Liver (tissue), 10 donors: ENCODE measurements at places on chromosomes 7 and 10. TPM values are rescaled to one million over a fixed set of nuclear protein-coding genes. Genes with fewer than 3 reads are reported as not detected.

DNA sequence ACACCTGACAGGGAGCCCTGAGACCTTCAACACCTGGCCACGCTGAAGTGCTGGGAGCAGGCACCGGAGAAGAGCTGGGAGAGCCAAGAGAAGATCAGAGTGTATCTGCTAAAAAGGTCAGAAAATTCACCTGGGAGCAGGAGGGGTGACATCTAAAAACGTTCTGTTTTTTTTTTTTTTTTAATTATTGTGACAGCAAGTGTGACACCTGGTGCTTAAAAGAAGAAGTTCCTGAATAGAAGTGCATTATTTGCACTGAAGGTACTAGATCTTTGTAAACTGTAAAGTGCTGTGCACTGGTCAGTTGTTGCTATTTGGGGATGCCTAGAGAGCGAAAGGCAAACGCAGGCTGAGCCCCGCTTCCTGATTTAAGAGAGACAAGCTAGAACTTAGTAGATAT, 422.0 kb downstream of the PLXNA4 start:
- no peak for DNase-seq

DNA sequence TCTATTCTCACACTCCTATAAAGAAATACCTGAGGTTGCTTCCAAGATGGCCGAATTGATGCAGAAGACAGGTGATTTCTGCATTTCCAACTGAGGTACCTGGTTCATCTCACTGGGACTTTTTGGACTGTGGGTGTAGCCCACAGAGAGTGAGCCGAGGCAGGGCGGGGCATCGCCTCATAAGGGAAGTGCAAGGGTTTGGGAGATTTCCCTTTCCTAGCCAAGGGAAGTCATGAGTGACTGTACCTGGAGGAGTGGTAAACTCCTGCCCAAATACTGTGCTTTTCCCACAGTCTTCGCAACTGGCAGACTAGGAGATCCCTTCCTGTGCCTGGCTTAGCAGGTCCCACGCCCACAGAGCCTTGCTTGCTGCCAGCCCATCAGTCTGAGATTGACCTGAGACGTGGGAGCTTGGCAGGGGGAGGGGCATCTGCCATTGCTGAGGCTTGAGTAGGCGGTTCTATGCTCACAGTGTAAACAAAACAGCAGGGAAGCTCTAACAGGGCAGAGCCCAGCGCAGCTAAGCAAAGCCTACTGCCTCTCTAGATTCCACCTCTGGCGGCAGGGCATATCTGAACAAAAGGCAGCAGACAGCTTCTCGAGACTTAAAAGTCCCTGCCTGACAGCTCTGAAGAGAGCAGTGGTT, 152.2 kb downstream of the ARL4A start:
- DNase-seq = no peak

- no peak for DNase-seq
Observed at GRCh38 chr7:149010451-149010850, 17.9 kb downstream of the PDIA4 start.

GRCh38 chr7:34165927-34166550, 260.7 kb downstream of the BMPER start:
- DNase-seq = no peak

DNA sequence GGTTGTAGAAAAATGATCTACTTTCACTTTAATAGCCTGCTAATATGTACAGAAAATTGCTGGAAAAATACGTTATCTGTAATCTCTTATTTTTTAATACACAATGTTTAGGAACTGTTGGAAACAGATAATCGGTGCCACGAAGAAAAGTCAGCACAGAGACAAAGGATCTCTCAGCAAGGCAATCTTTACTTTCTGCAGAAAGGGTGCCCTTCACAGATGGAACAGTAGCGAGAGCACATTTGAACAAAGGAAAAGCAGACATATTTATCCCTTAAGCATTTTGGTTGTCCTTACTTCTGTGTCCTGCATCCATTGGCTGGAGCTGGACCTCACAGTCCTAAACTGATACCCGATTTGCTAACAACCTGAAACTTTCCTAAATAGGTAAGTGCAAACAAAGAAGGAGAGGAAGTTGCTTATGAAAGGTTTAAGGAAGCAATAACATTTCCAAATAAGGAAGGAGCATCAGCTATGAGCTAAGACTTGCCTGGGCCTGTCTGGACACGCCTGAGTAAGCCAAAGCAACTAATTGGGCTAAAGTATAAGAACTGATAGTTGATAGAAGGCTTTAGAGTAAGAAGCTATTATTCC, 640.0 kb downstream of the SH2D4B start:
- DNase-seq = no peak

DNA sequence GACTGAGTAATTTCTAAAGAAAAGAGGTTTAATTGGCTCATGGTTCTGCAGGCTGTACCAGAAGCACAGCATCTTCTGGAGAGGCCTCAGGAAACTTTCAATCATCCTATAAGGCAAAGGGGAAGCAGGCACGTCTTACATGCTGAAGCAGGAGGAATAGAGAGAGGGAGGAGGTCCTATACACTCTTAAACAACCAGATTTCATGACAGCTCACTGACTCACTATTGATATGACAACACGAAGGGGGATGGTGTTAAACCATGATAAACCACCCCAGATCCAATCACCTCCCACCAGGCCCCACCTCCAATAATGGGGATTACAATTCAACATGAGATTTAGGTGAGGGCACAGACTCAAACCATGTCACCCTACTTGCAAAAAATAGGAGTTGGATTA, 201.5 kb downstream of the CDK14 start:
- DNase-seq = no peak

- no peak for DNase-seq
Observed at GRCh38 chr10:65419629-65420028, 1506.2 kb upstream of the LRRTM3 start.

DNA sequence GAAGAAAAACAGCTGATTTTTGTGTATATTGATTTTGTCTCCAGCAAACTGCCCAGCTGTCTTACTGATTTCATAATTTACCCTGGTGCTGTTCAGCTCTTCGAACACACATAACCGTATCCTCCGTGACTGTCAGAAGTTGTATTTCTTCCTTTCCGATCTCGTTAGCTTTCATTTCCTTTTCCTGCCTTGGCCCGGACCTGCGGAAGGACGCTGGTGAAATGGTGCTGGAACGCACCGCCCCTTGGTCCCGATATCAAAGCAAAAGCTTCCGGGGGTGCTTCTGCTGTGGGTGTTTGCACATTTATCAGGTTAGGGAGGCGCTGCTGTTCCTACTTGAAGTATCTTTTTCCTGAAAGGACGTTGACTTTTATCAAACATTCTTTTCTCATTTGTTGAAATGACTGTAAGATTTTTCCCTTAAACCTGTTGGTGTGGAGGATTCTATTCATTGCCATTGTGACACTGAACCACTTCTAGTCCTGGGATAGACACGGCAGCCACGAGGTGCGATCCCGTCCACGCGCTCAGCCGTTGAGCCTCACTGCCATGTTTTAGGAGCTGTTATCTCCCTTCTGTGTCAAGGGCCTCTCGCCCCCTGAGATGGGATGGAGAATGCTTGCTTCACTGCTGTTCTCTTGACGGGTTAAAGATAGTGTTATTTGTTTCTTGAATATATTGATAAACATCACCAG, 72.6 kb downstream of the FOXL3 start:
- no peak for DNase-seq

DNA sequence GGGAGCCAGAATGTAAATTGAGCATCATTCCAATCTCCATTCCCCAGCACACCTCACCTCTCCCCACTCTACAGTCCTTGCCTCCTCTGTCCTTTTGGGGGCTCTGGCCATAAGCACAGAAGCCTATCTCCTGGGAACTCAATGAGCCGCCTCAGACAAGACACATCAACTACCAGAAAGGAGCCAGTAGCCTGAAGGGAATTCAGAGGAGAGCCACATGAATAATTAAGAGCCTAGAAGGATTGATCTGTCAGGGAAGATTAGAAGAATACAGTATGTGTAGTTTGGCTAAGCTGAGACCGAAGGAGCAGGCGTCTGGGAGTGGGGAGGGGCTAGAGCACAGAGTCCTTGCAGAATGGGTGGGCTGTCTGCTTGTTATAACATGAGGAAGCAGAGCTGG, 31.2 kb downstream of the FRMD4A start:
- DNase-seq = no peak

GRCh38 chr7:8921807-8922206, 488.4 kb downstream of the NXPH1 start:
- no peak for DNase-seq

DNA sequence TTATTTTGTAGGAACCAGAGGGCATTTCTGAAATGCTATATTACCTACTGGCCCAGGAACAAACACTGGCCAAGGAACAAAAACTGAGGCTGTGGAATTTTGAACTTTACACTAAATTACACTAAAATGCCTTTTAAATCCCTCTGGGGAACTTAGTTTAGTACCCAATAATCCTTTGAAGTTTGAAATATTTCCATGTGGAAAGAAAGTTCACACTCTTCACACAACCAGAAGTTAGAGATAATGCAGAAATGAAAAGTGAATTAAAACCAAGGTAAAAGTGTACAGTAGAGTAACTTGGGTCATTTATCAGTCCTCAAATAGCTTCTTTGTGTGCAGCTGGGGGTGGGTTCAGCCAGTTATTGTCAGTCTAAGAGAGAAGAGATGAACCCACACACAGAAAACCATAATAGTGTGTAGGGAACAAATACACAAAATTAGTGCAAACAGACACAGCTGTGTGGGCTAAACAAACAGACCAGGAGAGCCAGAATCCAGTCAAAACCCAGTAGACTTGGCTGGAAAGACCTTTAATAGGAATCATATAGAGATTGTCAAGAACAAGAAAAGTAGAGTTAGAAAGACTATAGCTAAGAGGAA, 46.5 kb upstream of the DGKI start:
- no peak for DNase-seq

- peak; percentile 34 for DNase-seq
Observed at GRCh38 chr10:74824184-74824899, 2.1 kb upstream of the KAT6B start.

- no peak for DNase-seq
Observed at GRCh38 chr7:50153148-50153547, 60.1 kb upstream of the ZPBP start.

DNA sequence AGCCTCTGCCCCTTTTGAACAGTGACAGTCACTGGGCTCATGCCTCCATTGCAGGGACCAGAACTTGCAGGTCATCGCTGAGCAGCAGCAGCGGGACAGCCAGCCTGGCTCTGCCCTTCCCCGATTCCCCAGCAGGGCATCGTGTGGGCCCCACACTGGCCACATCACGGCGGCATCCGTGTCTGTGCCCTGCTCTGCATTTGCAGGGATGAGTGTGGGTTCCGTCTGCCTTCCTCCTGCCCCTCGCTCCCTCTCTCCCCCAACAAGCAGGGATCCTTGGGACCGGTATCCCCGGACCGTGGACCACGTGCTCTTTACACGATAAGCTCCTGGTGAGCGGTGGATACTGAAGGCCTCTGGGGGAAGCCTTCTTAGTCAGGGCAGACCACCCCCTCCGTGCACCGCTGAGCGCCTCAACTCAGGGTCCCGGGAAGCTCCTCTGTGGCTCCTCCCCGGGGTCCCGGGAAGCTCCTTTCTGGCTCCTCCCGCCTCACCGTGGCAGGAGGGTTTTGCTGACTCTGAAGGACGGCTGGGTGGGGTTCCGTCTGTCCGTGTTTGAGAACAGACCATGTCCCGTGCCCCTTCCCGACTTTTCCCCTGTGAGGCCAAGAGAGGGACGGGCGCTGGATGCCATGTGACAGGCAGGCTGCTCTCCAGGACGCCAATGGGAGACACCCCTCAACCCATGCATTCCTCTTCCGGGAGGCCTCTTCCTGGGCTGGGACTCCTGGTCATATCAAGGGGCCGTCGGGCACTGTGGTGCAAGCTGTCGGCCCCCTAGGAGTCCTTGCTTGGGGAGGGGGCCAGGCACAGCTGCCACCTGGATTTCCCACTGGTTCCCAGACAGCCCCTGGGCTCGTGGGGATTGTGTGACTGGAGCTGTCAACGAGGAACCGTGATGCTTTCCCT, 23.5 kb upstream of the NKX6-2 start:
- no peak for DNase-seq

DNA sequence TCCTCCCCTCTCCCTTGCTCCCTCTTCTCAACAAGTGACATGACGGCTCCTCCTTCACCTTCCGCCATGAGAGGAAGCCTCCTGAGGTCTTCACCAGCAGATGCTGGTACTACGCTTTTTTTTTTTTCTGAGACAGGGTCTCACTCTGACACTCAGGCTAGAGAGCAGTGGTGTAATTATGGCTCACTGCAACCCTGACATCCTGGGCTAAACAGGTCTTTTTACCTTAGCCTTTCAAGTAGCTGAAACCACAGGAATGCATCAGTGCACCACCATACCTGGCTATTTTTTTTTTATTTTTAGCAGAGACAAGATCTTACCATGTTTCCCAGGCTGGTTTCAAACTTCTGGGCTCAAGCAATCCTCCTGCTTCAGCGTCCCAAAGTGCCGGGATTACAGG, 43.6 kb downstream of the MDH2 start:
- no peak for DNase-seq

GRCh38 chr10:32516567-32517495, 70.9 kb downstream of the CCDC7 start:
- DNase-seq = no peak

- DNase-seq = no peak
Observed at GRCh38 chr7:135160098-135160857, 10.2 kb downstream of the CYREN start.

- DNase-seq = no peak
Observed at GRCh38 chr10:20494474-20494873, 402.6 kb downstream of the NEBL start.

GRCh38 chr10:26169466-26169865, 47.1 kb upstream of the GAD2 start:
- no peak for DNase-seq

DNA sequence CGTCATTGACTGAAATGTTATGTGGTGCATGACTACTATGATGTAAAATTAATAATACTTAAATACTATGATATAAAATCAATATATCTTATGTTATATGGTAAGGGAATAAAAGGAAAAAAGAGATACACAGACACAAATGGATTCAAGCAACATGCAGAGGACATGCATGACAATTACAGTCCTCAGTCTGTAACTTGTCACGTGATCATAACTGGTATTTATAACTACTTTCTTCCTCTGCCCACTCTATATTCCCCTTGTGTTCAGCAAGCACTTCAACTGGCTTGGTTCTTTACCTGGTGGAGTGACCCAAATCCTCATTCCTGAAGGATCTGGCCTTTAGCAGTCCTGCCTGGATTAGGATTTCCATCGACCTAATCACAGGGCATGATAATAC, 104.4 kb upstream of the FAM180A start:
- DNase-seq = no peak

GRCh38 chr7:150860291-150860977, 8.1 kb downstream of the AOC1 start:
- no peak for DNase-seq

GRCh38 chr7:27763983-27764508, 24.1 kb downstream of the TAX1BP1 start:
- no peak for DNase-seq

GRCh38 chr7:22563032-22563501, 63.1 kb upstream of the STEAP1B start:
- no peak for DNase-seq

GRCh38 chr7:132131196-132131595, 445.1 kb downstream of the PLXNA4 start:
- DNase-seq = no peak

The CALHM2 gene
- total RNA-seq = 3.7 TPM

The PRR15 gene
- 0.17 TPM for total RNA-seq

The VWDE gene
- 0.59 TPM for total RNA-seq

The GIMAP4 gene
- 21.3 TPM for total RNA-seq

The SLC26A5 gene
- 0.67 TPM for total RNA-seq

The PRKAR2B gene
- 1.6 TPM for total RNA-seq

The NEUROG3 gene
- total RNA-seq = not detected

The MYO1G gene
- 3.9 TPM for total RNA-seq

The FAM25A gene
- total RNA-seq = not detected
